Fibroblast of skin of left biceps (primary cell): ENCODE measurements at places on chromosomes 13 and 19.
A peak's percentile ranks its signal among the peaks of the same experiment; 100 is the strongest.

- no peak for DNase-seq
These were observed 6.7 kb upstream of the ONECUT3 start for GRCh38 chr19:1746401-1747284.

GRCh38 chr13:84439108-84439507 lies 556.8 kb upstream of the SLITRK1 start:
- DNase-seq: peak; percentile 28

- no peak for DNase-seq
These were observed 71.7 kb upstream of the VSTM2B start for GRCh38 chr19:29454109-29454508.

- no peak for DNase-seq
These were observed 84.5 kb upstream of the IRS2 start for GRCh38 chr13:109870696-109871370.

DNA sequence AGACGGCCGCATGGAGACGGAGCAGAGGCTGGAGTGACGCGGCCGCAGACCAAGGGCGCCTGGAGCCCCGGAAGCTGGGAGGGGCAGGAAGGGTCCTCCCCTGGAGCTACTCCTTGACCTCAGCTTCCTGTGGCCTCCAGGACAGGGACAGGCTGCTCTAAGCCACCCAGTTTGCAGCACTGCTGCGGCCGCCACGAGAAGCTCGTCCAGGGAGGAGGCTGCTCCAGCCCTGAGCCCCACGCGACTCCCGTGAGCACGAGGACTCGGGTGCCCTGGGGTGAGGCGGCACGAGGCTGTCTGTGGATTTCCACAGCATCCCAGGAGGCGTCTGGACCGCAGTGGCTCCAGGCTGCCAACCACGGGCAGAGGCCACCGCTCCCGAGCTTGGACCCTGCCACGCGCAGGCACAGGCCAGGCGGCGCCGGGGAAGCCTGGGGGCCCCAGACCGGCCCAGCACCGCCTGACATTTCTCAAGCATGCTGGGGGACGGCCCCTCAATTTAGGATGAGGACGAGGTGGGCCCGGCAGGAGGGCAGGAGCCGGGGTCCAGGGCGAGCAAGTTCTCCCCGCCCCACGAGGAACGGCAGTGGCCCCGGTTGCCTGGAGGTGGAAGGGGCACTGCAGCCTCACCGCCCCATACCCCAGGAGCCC lies 10.7 kb downstream of the SBNO2 start:
- no peak for DNase-seq
